CD4-positive, alpha-beta T cell treated with Interleukin-21 for 1 hour (primary cell): ENCODE measurements at places on chromosomes 13 and 19.

- DNase-seq = no peak
Measured at GRCh38 chr19:18489627-18490184, 32.2 kb downstream of the ELL start.

- no peak for DNase-seq
Measured at GRCh38 chr13:109156181-109156935, 526.9 kb downstream of the MYO16 start.

GRCh38 chr13:112244495-112245177 is 131.5 kb upstream of the SPACA7 start:
- no peak for DNase-seq

DNA sequence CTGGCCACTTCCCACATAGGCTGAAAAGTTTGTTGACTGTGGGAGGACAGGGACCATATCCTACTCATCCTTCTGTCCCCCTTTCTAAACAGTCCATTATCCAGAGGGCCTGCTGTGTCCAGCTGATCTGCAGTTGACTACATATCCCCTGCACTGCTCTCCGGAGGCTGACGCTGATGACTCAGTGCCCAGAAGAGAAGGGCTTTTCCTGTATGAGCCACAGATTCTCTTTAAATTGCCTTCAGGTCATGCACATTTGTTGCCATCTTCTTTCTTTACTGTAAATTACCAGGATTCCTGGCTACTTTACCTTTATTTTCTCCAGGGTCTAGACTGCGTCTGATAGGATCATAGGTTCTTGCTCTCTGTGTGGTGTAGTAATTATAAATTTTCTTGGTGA is 125.2 kb downstream of the LACC1 start:
- DNase-seq = no peak

DNA sequence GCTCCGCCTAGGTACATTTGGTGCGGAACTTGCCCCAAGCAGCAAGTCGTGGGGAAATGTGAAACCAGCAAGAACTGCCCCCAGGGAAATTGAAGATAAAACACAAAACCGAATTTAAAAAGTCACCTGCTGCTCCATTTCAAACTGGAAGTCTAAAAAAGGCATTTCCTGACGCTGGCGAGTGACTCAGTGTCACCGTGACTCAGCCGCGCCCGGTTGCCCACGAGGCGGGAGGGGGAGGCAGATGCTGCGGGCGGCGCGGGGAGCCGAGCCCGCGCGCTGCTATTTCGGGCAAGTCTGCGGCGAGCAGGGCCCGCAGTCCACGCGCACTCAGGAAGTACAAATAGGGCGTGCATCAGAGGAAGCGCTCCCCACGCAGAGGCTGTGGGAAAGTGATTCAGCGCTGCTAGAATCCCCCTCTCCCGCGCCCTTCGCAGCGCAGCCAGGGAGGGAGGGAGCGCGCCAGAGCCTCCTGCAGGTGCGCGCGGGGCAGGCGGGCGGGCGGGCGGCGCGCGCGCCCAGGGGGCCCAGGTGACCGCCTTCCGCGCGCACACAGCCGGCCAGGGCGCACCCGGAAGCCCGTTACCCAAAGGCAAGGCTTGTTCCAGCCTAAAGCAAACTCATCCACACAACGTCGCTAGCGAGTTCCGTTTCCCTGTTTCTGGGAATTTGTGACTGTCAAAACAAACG is 168.8 kb downstream of the COL4A1 start:
- peak; percentile 36 for DNase-seq

- DNase-seq = no peak
Measured at GRCh38 chr19:3121821-3122511, 13.9 kb upstream of the GNA15 start.

DNA sequence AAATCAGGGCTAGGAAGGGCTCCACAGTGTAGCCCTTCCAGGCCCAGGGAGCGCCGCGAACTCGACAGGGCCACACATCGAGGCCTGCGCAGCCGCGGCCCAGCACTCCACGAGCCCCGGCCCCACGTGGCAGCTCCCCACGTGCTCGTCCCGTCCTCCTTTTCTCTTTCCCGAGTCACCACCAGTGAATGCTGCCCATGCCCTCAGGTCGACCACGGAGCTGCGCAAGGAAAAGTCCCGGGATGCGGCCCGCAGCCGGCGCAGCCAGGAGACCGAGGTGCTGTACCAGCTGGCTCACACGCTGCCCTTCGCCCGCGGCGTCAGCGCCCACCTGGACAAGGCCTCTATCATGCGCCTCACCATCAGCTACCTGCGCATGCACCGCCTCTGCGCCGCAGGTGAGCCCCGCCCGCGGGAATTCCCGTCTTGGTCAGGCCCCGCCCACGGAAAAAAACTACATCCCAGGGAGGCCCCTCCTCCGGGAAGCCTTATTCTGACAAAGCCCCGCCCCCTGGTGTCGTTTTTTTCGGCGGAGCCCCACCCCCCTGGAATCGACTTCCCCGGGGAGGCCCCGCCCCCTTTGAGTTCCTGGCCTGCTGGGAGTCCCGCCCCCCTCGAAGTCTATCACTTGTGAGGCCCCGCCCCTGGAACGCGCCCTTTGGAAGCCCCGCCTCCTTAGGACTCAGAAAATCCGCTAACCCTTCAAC is 7.0 kb downstream of the HIF3A start:
- no peak for DNase-seq
